ENCODE measurements at places on chromosomes 5 and 9.

GRCh38 chr9:33159777-33160127 is 7.4 kb downstream of the B4GALT1 start:
- DNase-seq: no peak

GRCh38 chr9:132942541-132943182 is 1.8 kb downstream of the TSC1 start:
- DNase-seq: no peak

- no peak for DNase-seq
These were observed 17.5 kb downstream of the SPOCK1 start for GRCh38 chr5:137481596-137481995.

- no peak for DNase-seq
These were observed 32.3 kb upstream of the CSF1R start for GRCh38 chr5:150118561-150119229.

- no peak for DNase-seq
These were observed 758 bp upstream of the PDCD1LG2 start for GRCh38 chr9:5509573-5509972.

DNA sequence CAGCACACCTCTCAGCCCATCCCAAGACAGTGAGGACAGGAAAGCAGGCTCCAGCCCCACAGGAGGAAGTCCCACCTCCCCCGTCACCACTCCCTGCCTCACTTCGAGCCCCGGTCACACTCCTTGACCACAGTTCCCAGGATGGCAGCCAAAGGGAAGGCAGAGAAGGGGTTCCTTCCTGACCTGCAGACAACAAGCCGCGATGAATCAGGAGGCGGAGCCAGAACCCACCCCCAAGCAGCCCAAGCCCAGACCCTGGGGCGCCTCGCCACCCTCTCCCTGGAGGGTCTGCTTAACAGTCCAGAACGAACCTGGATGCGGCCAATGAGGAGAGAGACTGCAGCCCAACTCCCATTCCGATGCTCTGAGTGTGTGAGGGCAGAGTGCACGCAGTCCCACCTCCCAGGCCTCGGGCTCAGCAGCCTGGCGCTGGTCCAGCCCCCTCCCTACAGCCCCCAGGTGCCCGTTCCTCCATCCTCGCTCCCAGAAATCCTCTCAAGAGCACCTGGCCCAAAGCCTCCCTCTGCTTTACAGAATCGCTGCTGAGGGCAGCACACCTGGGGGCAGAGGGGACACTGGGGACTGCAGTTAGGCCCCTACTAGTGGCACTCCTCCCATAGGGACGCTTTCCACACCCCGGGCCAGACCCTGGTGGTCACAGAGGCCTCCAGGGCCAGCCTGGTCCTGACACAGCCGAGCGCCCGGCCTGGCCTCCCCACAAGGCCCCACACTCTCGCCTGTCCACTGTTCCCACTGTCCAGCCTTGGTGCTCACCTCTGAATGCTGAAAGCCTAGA is 69.6 kb upstream of the LRRTM2 start:
- no peak for DNase-seq

GRCh38 chr9:136588663-136589464 is 43.0 kb upstream of the NOTCH1 start:
- DNase-seq: peak; percentile 82

DNA sequence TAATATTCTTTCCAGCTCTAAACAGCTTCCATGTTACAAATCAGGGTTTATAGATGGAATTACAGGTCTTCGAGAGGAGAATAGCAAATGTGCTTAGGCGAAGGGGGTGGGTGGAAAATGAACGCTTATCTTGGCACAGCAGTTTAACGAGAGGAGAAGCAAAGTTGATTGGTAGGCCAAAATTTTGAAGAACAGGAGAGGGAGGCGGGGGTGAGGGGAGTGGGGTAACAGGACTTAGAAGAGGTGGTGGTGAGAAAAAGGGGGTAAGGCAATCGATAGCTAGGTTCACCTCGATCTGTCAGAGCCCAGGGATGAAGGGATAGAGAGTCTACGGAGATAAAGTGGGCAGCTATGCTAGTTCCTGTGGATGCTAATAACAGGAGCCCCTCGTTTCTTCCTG is 764 bp downstream of the ANKRA2 start:
- DNase-seq: peak; percentile 22

- DNase-seq: no peak
These were observed 107.6 kb upstream of the MPDZ start for GRCh38 chr9:13386935-13387733.

GRCh38 chr9:88803546-88804253 is 187.6 kb upstream of the S1PR3 start:
- DNase-seq: no peak

DNA sequence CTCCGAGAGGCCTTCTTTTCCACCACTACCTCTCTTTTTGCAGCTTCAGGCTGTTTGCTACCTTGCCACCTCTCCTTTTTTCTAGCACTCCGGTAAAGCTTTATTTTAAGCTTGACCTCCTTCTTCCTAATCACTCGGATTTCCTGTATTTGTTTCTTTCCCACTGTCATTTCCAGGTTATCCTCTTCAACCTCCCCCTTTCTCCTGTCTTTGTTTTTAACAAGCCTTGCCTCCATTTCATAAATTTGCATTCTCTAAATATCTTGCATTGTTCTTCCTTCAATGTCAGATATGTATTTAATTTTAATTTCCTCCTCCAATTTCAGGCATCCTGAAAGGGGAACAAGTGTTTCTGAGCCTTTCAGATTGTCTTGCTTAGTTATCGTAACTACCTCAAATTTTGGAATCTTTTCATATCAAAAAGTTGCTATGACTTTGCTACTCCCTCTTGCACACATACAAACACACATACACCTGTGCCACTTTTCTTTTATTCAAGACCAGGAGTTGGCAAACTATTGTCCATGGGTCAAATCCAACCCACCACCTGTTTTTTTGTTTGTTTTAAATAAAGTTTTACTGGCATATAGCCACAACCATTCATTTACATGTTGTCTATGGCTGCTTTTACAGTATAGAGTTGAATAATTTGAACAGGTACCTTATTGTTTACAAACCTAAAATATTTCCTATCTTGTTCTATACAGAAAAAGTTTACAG is 22.7 kb downstream of the DPYSL3 start:
- no peak for DNase-seq

DNA sequence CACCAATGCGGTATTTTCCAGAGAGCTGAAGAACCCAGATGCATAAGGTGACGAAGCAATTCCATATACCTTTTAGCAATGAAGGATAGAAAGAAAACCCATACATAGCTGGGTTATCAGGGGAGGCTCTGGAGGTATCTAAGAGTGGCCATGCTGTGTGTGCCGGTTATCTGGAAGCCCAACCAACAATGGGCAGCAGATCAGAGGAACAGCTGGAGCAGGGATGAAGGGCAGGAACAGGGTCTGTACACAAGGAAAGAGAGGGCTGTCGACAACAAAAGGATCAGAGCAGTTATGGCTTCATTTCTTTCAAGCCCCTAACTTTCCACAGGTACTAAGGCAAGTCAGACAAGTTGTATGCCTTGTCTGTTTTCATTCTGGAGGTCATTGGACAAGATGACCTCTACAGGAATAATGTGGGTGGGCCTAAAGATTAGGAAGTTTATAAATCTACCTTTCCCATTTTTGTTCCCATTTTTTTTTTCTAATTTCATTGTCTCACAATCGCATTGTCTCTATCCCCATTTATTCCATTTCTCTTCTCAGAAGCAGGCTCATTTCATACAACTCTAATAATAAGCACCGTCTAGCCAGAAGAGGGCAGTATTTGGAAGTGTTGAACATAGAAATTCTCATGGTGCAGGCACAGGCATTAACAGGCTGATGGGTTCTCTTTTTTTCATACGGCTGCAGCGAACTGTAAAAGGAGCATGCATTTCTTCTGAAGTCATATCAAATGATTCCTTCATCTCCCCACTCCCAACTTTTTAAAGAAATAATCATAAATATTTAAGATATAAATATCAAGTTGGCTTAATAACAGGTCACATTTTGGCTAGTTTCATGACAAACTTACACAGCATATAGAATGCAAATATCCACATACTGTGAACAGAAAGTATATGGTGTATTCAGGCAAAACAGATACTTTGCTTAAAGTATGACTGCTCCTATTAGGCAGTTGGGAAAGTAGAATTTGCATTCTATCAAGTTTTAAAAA is 63.5 kb downstream of the ZNF474 start:
- peak; percentile 18 for DNase-seq

DNA sequence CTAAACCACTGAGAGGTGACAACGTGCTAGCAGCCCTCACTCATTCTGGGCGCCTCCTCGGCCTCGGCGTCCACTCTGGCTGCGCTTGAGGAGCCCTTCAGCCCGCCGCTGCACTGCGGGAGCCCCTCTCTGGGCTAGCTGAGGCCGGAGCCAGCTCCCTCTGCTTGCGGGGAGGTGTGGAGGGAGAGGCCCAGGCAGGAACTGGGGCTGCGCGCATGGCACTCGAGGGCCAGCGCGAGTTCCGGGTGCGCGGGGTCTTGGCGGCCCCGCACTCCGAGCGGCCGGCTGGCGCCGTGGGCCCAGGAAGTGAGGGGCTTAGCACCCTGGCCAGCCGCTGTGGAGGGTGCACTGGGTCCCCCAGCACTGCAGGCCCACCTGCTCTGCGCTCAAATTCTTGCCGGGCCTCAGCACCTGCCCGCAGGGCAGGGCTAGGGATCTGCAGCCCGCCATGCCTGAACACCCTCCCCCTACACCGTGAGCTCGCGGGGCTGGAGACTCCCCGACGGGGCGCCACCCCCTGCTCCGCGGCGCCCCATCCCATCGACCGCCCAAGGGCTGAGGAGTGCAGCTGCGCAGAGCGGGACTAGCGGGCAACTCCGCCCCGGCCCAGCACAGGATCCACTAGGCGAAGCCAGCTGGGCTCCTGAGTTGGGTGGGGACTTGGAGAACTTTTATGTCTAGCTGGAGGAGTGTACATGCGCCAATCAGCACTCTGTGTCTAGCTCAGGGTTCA is 11.8 kb upstream of the UBE2D2 start:
- DNase-seq: no peak

GRCh38 chr9:79395755-79396154 is 176.0 kb upstream of the TLE4 start:
- DNase-seq: no peak

DNA sequence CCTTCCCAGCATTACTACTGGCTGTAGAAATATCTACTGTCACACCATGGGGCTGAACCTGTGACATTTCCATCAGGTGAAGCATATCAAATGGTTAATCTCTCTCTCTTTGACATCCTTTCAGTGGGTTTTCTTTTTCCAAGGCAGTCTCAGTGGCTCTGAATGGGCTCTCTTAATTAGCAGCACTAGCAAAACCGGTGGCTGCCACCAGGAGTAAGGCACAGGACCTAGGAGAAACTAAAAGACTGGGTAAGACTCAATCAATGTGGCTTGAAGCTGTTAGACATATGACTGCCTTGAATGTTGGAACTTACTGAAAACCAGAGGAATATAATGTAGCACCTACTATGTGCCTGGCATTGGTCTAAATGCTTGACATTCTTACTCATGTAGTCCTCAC is 445.0 kb upstream of the KIF2A start:
- DNase-seq: no peak

GRCh38 chr5:178221282-178221681 is 11.3 kb downstream of the PHYKPL start:
- DNase-seq: no peak

- DNase-seq: no peak
These were observed 121.8 kb downstream of the FAM170A start for GRCh38 chr5:119750887-119751733.

DNA sequence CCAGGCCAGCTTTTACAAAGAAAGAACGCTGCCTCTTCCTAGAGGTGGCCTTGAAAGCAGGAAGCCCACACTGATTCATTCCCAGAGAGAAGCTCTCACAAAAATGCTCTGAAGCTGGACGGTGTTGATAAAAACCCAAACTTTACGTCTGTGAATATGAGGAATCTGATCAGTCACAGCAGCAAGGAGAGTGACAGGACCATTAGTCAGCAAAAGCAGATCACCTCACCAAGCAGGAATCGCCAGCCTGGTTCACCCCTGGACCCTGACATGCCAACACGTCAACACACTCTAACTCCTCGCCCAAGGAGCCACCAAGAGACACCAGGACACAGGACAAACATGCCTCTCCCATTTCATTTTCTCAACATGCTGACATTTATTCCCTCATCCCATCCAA is 70.6 kb upstream of the ZNF622 start:
- DNase-seq: no peak

- peak; percentile 57 for DNase-seq
These were observed 212.4 kb upstream of the DMRT1 start for GRCh38 chr9:629146-629545.

DNA sequence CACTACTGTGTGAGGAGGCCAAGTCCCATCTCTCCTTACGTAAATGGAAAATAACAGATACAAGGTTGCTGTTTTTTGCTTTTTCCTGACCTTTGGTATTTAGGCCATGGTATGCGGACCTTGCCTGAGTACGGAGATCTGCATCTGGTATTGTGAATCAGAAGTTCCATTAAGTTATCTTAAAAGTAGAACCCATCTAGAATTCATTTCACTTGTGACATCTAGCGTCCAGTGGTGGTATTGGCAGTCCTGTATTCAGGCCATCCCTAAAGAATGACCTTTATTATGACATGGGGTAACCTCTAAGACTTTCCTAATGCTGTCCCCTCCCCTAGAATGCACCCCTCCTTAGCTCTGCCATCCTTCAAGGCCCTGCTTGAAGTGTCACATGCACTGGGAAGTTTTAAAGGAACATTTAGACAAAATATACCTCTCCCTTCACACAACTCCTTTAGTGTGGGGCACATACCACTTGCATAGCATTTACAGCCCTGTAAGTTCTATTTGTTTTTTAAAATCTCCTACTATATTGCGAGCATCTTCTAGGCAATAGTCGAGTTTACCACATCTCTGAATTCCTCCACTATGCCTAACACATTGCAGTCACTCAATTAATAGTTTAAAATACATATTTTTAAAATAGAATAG is 1.9 kb upstream of the SPDL1 start:
- DNase-seq: peak; percentile 63

- DNase-seq: no peak
These were observed 69.1 kb downstream of the MYO10 start for GRCh38 chr5:16866795-16867576.

DNA sequence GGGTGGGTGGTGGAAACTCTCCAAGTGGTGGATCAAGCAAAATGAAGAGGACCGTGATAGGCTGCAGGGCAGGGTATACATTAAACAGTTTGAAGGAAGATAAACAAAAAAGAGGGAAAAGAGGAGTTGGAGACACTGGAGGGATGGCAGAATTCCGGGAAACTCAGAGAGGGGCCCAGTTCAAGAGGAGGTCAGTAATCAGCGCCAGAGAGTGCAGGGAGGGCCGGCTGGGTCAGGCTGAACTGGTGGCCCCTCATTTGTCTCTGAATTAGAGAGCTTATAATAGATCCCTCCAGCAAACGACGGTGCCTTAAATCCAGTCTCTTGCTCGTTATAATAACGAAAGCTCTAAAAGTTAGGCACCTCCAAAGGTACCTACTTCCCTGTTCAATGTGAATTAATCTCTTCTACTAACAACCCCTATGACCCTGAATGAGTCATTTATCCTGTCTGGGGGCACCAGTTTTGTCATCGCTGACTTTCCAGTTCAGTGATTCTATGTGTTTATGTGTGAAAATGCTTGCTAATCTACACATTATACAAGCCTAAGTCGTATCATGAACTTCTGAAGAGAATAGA is 2.4 kb upstream of the ZSWIM6 start:
- DNase-seq: no peak

DNA sequence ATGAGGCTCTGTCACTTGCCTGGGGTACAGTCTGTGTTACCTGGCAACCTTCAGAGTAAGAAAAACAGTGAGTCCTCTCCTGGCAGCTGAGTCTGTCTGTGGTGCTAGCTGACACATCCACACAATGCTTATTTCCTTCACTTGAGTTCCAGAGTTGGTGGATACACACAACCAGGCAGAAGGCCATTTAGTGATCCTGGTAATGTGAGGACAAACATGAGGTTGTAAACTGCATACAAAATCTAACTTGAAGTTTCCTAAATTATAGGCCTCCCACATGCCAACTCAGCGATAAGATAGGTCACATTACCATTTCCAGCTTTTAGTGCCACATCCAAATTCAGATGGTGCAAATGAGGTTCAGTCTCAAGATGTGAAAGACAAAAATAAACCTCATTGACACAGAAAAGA is 125.5 kb downstream of the DCP2 start:
- DNase-seq: no peak

Data from DND-41 (cell line).